ENCODE measurements at places on chromosomes 3 and 15. TPM values are rescaled to one million over a fixed set of nuclear protein-coding genes. Genes with fewer than 3 reads are reported as not detected.

- H3K4me3 ChIP-seq, result peak overlapping the region; percentile 99
- H3K27me3 ChIP-seq, result no peaks in the 10 kb centered on the region
- H3K4me1 ChIP-seq, result peaks cover 50% of the 10 kb centered on the region
- peaks cover 39% of the 10 kb centered on the region for H3K36me3 ChIP-seq
Observed at GRCh38 chr3:150544041-150544440, 2.3 kb downstream of the SERP1 start.

The CRYGS gene
- total RNA-seq, result 2.7 TPM

- H3K4me1 ChIP-seq, result peaks cover 20% of the 10 kb centered on the region
- H3K36me3 ChIP-seq, result no peaks in the 10 kb centered on the region
- no peak overlapping the region for H3K27ac ChIP-seq
- no peaks in the 10 kb centered on the region for H3K27me3 ChIP-seq
- no peak for DNase-seq
- no peak overlapping the region for H3K4me3 ChIP-seq
Observed at GRCh38 chr3:141482245-141482922, 4.4 kb upstream of the RASA2 start.

DNA sequence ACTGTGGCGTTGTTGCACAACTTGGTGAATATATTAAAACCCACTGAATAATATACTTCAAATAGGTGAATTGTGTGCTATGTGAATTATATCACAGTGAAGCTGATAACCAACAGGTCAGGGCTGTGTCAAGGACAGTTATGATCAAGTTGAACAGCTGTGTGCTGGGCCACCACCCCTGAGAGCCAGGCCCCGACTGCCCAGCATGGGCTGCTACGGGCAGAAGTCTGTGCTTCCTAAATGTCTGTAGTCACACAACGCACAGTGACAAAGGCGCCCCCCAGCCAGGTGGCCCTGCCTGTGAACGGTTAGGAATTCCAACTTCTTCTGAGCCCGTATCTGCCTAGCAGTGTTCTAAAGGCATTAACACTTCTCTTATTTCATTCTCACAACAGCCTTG is 32.8 kb downstream of the TKT start:
- H3K27me3 ChIP-seq, result no peaks in the 10 kb centered on the region
- H3K36me3 ChIP-seq, result peaks cover 27% of the 10 kb centered on the region
- DNase-seq, result no peak
- no peak overlapping the region for H3K4me3 ChIP-seq

- peaks cover 33% of the 10 kb centered on the region for H3K36me3 ChIP-seq
- no peak for DNase-seq
- peak overlapping the region; percentile 2 for H3K4me3 ChIP-seq
- peak overlapping the region; percentile 84 for H3K27ac ChIP-seq
Observed at GRCh38 chr3:141553055-141553454, 66.2 kb downstream of the RASA2 start.

The CFAP161 gene
- total RNA-seq, result not detected

DNA sequence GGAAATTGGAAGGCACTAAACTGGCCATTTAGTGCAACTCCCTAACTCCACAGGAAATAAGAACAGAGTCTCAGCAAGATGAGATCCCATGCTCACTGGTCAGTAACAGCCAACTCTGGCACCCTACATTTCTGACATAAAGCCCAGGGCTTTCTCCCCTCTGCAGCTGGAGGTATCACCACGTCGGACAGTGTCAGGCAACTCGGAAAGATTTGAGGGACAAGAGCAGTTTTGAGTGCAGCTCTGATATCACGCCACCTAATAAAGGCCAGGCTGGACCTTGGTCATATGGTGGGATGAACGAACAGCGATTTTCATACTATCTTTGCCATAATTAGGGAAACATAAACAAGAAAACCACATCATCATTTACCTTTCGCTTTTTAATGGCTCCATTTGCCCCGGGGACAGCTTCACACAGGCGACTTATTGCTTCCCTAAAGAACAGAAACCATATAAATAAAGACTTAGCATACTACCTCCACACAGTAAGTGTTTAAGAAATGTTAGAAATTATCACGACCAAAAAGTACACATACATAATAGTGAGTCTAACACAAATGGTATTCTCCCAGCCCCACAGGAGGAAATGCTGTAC is 12.5 kb downstream of the EID1 start:
- peaks cover 19% of the 10 kb centered on the region for H3K27me3 ChIP-seq
- H3K4me3 ChIP-seq, result no peak overlapping the region
- peaks cover 12% of the 10 kb centered on the region for H3K4me1 ChIP-seq
- DNase-seq, result no peak
- H3K36me3 ChIP-seq, result no peaks in the 10 kb centered on the region

The FRMD4B gene
- total RNA-seq, result 32.8 TPM

The FMN1 gene
- total RNA-seq, result not detected

The EXOG gene
- total RNA-seq, result 13.0 TPM

DNA sequence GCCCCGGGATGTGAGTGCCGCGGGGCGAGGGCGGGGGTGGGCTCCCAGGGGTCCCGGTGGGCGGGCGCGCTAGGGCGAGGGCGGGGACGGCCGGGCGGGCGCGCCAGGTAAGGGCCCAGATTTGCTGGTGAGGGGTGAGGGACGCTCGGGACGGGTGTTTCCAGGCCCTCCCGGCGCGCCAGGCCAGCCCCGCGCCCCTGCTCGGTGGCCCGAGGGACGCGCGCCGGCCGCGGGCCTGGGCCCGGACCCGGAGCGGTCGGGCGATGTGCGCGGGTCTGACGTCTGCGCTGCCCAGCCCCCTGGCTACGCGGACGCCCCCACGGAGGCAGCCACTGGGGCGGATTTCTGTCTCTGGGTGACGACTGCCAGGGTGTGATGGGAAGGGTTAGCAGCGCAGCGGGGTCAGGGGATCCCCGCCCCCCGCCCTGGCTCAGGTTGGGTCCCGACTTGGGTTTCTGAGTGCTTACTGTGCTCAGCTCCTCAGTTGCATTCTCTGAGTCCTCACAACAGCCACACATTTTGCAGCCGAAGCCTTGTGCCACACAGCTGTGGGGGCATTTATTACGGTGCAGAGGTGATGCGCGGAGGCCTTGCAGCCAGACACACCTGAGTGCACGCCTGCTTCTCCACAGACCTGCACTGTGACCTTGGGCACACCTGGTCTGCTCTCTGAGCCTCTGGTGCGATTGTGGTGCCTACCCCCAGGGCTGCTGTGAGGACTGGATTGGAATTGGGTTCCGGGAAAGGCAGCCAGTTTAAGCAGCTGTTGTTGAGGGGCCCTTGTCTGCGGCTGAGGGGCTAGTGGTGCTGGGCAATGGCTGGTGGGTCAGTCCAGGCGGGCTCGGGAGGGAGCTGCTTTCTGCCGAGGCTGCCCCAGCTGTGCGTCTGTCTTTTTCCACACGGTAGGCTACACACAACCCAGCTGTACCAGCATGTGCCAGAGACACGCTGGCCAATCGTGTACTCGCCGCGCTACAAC is 523 bp downstream of the HDAC11 start:
- H3K4me1 ChIP-seq, result peaks cover 22% of the 10 kb centered on the region
- peak overlapping the region; percentile 73 for H3K4me3 ChIP-seq
- H3K36me3 ChIP-seq, result no peaks in the 10 kb centered on the region
- DNase-seq, result peak; percentile 50
- H3K27ac ChIP-seq, result no peak overlapping the region

The MORC1 gene
- total RNA-seq, result not detected

- DNase-seq, result no peak
- H3K36me3 ChIP-seq, result peaks cover 20% of the 10 kb centered on the region
- H3K27ac ChIP-seq, result peak overlapping the region; percentile 34
- no peaks in the 10 kb centered on the region for H3K27me3 ChIP-seq
- peaks cover 56% of the 10 kb centered on the region for H3K4me1 ChIP-seq
- H3K4me3 ChIP-seq, result no peak overlapping the region
Observed at GRCh38 chr3:136928240-136928639, 29.5 kb upstream of the IL20RB start.

DNA sequence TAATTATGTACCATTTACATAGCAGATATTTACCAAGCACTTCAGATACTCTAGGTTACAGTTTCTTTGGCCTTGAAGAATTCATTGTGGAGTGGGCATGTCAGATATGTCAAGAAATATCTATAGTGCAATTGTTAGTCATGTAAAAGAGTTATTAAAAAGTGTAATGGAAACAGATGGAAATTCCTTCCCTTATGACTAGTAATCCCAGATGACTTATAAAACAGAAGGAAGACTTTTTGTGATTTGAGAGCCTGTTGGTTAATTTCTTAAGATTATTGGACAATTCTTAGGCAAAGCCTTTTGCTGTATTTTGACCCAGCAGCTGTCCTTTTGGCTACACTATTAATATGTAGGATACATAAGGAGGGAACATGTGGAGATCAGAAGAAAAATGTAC is 708.9 kb upstream of the NECTIN3 start:
- H3K27ac ChIP-seq, result no peak overlapping the region
- H3K4me3 ChIP-seq, result no peak overlapping the region
- DNase-seq, result no peak
- peaks cover 2% of the 10 kb centered on the region for H3K27me3 ChIP-seq
- no peaks in the 10 kb centered on the region for H3K4me1 ChIP-seq

DNA sequence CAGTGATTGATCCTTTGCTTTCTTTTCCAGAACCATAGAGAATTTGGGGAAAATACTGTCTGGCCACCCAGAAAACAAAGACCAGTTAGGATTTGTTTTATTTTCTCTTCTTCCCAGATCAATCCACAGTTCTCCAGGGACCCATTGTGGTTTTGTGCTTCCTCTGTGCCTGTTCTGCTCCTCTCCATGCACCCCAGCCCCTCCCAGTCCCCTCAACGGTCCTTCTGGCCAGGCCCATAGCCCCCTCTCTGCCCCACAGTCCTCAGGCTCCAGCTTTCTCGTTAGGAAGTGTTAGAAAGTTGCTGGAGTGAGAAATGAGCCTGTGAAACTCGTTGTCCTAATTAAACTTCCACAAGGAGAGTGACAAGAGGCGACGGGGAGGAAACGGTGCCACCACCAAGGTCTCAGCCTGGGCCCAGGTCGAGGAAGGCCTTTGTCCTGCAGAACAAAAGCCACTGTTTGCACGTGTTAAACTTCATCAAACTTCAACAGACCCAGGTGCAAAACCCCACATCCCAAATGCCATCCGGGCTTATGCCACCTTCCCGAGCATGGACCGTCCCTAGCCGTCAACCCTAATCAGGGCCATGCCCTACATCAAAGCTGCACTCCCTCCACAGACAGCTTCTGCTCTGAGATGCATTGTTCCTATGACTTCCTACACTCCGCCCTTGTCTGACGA is 18.7 kb upstream of the ALDH1A3 start:
- no peak overlapping the region for H3K27ac ChIP-seq
- no peak for DNase-seq
